NCI-H774 (cell line): ENCODE measurements at places on chromosomes 3 and 15.
A peak's percentile ranks its signal among the peaks of the same experiment; 100 is the strongest.

DNA sequence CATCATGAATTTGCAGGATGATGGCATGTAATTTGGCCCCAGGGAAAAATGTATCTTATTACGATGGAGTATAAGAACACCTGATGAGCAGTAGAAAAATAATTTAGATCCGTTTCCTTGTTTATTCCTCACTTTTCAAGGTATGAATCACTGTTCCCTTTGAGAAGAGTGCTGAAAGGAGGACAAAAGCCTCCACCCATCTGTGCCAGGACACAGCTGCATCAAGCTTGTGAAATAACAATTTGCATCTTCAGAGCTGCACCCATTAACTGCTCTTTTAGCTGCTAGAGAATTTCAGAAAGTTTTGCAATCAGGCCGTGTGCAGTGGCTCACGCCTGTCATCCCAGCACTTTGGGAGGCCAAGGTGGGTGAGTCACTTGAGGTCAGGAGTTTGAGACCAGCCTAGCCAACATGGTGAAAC, 9.6 kb downstream of the CLDND1 start:
- no peak for DNase-seq

GRCh38 chr3:52313774-52314188, 2.3 kb upstream of the DNAH1 start:
- no peak for DNase-seq

DNA sequence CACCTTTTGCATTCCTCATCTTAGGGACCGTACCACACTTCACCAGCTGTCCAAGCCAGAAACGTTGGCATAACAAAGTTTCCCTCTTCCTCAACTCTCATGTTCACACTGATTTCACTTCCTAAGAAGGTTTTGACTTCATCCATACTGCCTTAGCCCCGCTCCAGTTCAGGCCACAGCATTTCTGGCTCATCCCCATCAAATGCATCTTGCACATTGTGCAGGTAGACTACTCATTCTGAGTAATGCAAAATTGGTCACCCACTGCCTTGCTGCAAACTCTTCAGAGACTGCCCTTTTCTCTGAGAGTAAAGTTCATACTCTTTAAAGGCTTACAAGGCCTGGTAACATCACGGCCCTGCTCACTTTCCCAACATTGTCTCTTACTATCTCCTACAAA, 8.8 kb downstream of the NUSAP1 start:
- DNase-seq = no peak

GRCh38 chr3:139619484-139619883, 58.3 kb downstream of the NMNAT3 start:
- DNase-seq = no peak

GRCh38 chr3:123595396-123596180, 10.7 kb upstream of the HACD2 start:
- DNase-seq = no peak

DNA sequence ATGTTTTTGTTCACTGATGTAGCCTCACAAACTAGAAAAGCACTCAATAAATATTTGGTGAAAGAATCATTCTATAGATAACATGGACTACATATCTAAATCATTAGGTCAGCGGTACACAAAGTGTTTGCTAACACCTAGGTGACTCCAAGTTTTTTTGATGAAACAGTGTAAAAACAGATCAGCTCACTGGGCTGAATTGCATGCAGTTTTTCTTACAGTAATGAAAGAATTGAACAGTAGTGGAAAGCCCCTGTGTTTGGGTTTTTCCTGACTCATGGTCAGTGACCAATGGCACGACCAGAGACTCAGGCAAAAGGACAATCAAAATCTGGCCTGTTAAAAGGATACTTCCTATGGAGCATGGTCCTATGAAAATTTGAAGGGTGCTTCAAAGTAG, 384.3 kb upstream of the EPHA6 start:
- DNase-seq = no peak

GRCh38 chr3:178646186-178646862, 110.1 kb downstream of the KCNMB2 start:
- DNase-seq = no peak

DNA sequence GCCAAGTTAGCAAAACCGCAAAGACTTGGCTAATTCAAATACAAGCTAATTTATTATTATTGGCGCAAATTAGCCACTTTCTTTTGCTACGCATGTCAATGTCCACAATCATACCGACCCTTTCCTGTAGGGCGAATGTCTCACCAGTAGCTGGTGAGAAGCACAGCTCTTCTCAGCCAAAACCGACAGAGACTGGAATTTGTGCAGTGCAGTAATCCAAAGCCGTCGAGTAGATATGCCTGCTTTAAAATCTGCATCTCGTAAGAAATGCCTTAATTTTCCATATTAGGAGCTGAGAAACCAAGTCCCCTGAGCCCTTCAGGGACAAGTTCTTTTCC, 614 bp upstream of the MINDY2 start:
- no peak for DNase-seq

GRCh38 chr3:183038221-183038620, 57.9 kb upstream of the DCUN1D1 start:
- no peak for DNase-seq

- DNase-seq = no peak
These were observed 85.2 kb downstream of the UBE2E2 start for GRCh38 chr3:23288286-23288685.

DNA sequence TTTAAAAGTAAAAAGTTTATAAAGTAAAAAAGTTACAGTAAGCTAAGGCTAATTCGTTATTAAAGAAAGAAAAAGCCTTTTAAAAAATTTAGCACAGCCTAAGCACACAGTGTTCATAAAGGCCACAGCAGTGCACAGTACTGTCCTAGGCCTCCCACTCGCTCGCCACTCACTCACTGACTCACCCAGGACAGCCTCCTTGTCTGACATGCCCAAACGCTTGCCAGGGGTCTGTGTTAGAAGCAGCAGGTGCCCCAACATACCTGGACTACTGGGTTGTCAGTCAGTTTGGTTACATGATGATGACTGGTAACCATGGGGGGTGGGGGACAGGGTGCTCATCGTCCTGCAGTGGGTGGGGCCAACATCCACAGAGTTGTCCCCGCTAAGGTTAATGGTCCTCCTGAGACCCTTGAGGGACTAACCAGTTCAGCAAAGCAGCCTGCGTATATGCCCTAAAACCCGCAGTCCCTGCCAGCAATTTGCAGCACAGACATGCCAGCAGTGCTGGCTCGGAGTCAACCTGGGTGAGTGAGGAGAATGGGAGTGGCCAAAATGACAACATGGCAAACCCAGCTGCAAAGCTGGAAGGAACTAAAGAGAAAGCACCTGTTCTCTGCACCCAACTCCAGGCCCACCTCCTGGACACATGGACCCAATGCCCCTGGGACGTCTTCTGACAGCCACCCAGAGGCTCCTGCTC, 49.2 kb downstream of the CYFIP1 start:
- DNase-seq = peak; percentile 48

DNA sequence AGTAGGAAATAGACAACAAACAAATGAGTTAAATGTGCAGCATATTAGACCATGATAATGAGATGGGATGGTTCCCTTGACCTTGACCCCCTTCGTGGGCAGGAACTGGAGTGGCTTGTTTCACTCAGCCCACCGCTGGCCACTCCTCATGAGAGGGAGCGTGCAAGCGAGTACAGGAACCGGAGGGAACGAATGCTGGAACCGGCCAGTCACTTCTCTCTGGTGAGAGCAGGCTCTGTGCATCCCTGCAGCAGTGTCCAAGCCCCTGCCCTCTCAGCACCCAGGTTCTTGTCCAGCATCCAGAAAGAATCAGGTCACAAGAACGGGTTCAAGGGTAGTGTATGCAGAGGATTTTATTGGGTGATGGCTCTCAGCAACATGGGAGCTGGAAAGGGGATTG, 17.2 kb upstream of the IREB2 start:
- no peak for DNase-seq

DNA sequence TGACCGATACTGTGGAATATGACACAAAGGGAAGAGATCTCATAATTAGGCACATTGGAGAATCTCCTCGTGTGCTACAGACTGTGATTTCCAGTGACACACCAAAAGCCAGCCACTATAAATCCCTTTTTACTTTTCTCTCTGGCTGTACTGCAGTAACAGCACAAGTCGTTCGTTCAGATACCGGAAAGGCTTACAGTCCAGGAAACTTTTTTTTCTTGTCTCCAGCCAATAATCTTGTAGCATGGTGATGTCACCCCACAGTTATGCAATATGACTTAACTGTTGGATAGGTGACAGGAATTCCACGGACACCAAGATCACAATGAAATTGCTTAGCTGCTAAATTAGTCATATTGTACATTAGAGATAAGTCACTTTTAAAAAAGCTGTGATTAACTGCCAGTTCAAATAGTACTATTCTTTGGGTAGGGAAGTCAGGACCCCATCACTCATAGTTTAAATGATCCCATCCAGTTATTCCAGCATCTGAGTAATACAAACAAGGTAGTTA, 36.3 kb upstream of the TSC22D2 start:
- peak; percentile 51 for DNase-seq

DNA sequence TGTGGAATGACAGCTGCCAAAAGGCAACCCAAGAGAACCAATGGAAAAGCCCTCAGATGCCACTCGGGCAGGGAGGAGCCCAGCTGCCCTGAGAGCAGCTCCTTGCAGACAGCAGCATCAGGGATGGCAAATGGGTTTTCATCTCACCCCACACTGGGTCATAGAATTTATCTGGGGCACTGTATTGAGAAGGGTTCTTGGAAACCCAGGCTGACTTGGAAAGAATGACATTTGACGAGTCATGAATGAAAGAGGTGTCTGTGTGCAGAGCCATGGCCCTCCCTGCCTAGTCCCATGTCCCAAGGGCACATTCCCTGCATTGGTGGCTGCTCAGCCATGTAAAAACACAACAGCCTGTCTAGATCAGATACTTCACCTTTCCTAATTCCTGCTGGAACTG, 157.9 kb upstream of the BHLHE40 start:
- DNase-seq = no peak

DNA sequence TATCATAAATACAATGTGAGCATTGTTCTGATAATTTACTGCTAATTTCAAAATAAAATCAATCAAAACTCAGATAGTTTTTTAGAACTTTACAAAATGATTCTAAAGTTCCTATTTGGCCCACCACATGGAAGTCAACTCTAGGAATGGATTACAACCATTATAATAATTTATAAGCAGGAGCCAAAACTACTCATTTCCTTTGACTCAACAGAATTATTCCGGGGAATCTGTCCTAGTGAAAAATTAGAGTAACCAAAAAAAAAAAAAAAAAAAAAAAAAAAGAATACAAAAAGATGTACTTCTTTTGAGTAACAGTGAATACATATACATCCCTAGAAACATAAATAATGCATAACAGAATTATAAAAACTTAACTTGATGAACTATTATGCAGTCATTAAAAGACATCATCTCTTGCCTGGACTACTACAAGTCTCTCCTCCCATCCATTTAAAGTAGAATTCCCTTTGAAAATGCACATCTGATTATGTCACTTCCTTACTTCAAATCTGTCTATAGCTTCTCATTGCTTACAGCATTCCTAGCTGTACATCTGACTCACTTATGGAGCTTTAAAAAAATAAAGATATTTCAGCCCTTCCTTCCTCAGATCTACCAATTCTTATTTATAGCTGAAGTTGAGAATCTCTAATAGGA, 43.4 kb downstream of the HDGFL3 start:
- DNase-seq = no peak

DNA sequence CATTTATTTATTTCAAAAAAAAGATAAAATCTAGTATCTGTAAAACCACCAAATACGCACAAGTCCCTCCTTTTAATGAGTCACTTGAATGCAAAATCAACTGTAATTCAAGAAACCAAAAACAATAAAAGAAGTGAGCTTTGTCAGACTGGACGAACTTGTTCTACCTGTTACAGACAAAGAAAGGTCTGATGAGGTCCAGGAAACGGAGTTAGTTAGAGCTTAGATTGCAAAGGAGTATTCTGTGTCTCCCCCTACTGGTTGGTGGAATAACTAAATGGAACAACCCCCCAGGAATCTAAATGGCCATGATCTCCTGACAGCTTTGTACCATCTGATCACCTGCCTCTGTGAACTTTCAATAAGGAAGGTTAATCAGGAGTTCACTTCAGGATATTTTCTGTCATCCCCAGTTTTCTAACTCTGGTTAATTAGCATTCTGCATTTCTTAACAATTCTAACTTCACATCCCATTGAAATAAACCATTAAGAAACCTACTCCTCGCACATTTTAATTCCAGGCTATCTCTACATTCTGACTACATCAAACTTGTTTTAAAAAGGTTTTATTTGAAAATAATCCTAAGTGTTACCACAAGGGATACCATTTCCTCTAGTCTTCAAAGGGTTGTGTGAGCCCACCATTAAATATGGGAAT, 333.0 kb upstream of the SATB1 start:
- peak; percentile 68 for DNase-seq

GRCh38 chr3:69011096-69011730, 2.3 kb downstream of the EOGT start:
- no peak for DNase-seq

DNA sequence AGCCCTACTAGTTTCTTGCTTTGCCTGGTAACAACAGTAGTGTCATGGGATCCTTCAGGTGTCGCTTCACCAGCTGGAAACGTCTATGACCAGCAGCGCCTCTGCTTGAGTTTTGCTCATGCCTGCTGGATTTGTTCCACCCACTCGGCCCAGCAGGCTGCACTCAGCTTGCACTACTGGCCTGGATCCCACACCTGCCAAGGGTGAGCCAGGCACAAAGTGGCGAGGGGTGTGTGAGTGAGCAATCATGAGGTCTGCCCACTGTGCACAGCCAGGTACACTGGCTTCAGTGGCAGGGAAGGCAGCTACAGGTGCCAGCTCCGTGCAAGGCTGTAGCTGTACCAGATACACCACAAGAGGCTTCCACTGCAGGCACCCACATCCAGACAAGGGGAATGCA, 282.8 kb downstream of the UBE2E2 start:
- no peak for DNase-seq

DNA sequence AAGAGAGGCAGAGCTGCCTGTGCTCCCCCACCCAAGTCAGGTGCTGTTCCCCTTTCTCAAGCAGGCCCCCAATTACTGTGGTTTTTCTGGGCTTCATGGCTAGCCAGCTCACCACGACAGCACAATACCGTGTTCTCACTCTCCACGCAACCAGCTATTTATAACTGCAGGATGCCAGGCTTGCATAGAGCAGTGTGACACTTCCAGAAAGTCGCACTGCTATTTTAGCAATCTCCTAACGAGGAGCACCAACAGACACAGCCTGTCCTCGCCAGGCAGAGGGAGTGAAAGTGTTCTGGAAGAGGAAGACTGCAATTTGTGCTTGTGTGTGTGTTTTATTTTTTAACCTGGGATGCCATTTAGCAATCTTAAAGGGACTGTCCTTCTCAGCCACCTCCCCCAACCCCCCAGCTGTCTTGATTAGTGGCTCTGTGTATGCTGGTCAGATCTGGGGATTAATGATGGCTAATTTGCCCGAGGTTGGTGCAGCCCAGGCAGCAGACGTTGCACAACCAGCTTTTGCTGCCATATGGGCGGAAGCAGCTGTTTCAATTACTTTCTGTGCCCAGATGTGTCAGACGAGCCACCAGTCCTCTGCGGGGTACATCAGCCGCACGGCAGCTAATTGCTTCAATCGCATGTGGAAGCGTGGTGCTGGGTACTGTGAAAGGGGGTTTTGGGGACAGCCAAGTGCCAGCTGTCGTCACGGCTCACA, 268.0 kb upstream of the ARRDC4 start:
- no peak for DNase-seq

GRCh38 chr3:71008350-71008935, 575.1 kb downstream of the FOXP1 start:
- no peak for DNase-seq

- no peak for DNase-seq
These were observed 300.9 kb downstream of the MCTP2 start for GRCh38 chr15:94532226-94532625.
